ENCODE measurements at places on chromosomes 3 and 15.

DNA sequence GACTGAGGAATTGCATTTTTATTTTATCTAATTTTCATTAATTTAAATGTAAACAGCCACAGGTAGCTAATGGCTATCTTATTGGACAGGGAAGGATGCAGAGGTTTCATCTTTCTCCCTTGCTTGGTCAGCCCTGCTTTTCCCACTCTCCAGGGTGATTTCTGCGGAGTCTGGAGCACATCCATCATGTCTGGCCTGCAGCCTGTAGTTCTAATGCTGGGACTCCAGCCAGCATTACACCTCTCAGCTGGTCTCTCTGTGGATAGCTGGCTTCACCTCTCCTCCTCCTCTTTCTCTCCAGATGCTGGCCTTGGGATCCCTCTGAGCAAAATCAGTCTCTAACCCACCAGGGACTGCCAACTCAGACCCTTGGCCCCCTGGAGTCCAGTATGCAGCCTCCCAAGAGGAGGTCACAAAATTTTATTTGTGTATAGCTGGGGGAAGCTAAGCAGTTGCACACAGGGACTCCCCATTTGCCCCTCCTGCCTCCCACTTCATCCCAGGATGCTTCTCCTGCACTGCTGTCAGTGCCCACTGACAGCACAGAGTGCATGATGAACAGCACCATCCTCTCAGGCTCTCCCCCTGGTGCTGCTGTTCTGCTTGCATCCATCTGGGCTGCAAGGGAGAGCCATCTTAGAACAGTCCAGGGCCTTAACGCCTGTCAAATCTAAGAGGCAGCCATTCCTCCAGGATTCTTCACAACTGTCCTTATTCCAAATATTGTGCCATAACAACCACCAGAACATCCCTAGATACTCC is 1.7 kb downstream of the BFSP2 start:
- no peak for DNase-seq

GRCh38 chr3:141901914-141902313 is 25.5 kb downstream of the ATP1B3 start:
- no peak for DNase-seq

DNA sequence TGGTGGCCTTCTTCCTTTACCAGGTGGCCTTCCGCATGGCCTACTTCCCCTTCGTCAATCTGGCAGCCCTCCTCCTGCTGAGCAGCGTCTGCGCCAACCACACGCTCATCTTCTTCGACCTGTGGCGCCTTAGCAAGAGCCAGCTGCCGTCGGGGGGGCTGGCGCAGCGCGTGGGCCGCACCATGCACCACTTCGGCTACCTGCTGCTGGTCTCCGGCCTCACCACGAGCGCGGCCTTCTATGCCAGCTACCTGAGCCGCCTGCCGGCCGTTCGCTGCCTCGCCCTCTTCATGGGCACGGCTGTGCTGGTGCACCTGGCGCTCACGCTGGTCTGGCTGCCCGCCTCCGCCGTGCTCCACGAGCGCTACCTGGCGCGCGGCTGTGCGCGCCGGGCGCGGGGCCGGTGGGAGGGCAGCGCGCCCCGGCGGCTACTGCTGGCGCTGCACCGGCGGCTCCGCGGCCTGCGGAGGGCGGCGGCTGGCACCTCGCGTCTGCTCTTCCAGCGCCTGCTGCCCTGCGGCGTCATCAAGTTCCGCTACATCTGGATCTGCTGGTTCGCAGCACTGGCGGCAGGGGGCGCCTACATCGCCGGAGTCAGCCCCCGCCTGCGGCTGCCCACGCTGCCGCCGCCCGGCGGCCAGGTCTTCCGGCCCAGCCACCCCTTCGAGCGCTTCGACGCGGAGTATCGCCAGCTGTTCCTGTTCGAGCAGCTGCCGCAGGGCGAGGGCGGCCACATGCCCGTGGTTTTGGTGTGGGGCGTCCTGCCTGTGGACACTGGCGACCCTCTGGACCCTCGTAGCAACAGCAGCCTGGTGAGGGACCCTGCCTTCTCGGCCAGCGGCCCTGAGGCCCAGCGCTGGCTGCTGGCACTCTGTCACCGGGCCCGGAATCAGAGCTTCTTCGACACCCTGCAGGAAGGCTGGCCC is 9.9 kb downstream of the DISP2 start:
- peak; percentile 73 for DNase-seq

DNA sequence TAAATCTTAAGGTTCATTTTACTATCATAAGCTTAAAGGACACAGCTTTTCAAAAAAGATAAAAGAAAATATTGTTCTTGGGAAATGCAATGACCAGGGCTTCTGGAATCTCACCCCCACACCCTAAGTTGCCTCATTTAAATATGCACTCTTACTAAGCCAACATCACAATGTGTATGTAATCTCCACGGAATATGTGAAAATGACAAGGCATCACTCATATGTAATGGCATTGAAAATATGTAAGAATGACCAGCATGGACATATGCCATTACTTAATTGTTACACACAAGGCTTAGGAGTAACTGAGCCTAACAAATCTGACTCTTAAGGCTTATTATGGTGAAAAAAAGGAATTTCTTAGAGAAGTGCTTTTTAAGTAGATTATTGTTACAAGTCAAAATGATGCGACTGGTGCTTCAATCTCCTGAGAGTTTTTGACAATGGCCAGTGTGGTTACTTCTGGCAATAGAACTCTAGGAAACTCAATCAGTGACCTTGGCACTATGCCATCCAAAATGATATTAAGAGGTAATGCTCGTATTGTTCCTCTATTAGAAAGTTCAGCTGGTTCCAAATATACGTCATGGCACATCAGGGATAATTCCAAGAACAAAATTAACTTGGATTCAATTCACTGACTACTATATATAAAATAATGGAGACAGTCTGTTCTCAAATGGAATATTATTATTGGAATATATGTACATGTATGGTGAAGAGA is 290.0 kb upstream of the PLSCR5 start:
- no peak for DNase-seq

DNA sequence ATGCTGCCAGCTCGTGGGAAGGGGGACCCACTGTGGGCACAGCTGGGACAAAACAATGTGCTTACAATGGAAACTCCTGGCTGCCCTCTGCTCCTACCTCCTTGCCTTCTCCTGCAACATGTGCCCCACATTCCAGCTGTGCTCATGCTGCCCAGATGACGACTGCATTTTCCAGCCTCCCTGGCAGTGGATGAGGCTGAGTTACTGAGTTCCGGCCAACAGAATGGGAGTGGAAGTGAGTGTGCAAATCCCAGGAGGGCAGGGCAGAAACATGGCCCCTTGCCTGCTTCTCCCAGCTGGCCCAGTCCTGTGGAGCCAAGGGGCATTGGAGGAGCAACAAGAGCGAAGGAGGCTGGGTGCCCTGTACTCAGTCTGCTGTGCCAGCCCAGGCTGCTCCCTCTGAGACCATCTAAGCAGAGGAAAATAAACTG is 17.1 kb downstream of the KLF15 start:
- no peak for DNase-seq

GRCh38 chr15:96135166-96136093 is 195.1 kb upstream of the NR2F2 start:
- no peak for DNase-seq

DNA sequence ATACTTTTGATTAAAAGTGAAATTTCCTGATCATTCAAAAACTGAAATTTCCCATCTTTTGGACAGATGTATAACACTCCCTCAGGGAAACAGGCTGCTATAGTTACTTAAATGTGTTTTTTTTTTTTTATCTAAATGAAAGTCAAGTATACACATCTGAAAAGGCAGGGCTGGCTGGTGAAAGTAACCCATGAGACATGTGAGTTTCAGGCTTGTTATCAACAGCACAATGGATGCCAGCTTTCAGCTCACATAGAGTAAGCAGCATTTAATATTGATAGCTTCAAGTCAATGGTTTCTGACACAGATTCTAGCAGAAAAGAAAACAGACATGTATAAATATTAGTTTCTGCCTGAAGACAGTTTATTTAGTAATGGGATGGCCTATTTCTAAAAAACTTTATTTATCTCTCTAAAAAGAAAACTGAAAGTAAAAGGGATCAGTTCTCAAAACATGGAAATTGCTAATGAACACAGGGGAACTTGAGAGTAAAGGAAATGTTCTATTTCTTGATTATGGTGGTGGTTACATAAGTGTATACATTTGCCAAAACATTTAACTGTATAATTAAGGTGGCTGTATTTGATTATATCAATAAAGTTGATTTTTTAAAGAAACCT is 89.7 kb upstream of the CMC1 start:
- no peak for DNase-seq

DNA sequence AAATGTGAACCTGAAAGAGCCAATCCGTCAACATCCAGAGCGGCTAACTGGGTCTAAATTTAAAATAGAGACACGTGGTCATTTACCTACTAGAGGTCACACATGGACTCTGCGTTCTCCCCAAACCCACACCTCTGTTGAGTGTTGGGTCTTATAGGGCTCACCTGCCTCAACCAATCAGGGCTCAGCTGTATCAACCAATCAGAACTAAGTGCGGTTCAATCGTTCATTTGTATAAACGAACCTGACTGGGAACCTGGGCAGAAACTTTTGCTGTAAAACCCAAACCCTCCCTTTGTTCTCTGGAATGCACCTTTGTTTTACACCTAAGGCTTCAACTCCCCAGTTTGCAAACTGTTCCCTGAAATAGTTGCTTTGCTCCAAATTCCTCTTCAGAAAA is 8.9 kb downstream of the DNAAF4 start:
- no peak for DNase-seq

GRCh38 chr15:50164458-50164857 is 17.5 kb upstream of the SLC27A2 start:
- no peak for DNase-seq

DNA sequence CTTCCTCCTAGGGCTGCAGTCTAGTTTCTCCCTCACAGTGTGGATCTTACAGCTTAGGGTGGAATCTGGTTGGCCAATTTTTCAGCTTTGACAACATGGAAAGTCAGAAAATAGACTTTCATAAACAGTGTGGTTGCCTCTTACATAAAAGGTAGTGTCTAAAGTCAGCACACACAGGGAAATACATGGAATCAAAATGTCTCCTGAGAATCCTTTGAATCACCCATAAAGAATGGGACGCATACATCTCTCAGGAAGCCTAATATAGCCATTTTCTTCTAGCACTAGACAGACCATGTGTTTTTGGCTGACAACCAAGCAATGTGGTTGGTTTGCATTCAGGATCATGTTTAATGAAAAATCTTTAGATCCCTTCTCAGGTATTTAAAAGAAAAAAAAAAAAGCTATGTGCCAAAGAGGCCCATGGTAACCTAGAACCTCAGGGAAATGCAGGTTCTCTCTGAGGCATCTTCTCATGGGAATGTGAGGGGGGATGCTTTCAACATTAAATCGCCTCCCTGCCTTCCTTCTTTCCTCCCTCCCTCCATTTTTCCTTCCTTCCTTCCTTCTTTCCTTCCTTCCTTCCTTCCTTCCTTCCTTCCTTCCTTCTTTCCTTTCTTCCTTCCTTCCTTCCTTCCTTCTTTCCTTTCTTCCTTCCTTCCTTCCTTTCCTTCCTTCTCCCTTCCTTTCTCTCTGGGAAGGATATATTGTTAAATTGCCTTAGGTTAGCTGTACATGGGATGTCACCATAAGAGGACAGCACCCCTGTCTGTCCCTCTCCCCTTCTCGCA is 34.3 kb upstream of the ZBTB38 start:
- no peak for DNase-seq

DNA sequence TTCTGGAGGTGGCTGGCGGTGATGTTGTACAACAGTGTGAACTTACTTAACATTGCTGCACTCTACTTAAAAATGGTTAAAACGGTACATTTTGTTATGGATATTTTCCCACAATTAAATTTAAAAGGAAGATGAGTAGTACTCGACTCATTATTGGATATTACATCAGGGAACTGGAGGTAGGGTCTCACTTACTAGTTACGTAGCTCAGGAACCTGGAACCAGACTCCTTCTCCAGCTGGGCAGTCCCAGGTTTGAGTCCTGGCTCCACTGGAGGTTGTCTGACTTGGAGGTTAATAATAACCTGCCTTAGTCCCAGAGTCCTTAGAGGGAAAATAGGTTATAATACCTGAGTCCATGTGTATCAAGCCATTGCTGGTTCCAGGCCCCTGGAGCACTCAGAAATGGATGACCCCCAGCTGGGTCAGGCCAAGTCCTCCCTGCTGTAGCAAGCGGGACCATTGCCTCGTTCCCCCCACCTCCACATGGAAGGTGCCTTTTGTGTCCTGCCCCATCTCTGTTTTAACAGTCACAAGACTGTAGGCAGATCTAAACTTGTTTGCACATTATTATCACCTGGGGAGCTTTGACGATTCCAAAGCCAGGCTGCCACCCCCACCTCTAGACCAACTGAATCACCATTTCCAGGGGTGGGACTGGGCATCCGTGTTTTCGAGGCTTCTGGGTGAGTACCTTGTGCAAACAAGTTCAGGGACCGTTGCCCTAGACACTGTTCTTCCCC is 126.6 kb downstream of the IGF1R start:
- DNase-seq, result no peak

GRCh38 chr3:140553591-140553990 is 124.3 kb upstream of the TRIM42 start:
- no peak for DNase-seq

DNA sequence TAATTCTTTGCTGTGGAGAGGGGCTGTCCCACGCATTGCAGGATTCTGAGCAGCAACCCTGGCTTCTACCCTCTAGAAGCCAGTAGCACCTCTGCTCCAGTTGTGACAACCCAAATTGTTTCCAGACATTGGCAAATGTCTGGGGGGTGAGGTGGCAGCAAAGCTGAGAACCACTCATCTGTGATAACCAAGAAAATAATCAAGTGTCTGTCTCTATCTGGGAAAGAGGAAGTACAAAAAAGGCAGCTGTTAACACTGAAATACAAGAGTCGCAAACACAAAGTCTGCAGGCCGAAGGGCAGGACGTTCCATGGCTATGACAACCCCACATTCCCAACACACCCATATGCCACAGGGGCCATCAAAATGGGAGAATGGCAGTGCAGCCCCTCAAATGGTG is 42.2 kb upstream of the GNB5 start:
- DNase-seq, result no peak

DNA sequence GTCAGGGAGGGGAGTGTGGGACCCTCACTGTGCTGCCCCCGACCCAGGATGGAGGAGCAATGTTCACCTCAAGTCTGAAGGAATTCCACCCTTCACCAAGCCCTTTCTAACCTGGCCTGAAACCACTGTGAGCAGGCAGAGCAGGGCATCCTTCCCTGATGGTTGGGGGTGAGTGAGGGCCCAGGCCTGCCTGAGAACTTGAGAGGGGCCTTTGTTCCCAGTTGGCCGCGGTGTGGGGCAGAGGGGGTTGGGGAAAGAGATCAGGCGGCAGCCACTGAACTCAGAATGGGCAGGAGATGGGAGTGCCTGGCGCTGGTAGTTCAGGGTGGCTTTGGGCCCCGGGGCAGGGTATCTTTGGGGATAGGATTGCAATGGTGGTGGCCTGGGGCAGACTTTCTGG is 103.5 kb upstream of the RPL32 start:
- no peak for DNase-seq

DNA sequence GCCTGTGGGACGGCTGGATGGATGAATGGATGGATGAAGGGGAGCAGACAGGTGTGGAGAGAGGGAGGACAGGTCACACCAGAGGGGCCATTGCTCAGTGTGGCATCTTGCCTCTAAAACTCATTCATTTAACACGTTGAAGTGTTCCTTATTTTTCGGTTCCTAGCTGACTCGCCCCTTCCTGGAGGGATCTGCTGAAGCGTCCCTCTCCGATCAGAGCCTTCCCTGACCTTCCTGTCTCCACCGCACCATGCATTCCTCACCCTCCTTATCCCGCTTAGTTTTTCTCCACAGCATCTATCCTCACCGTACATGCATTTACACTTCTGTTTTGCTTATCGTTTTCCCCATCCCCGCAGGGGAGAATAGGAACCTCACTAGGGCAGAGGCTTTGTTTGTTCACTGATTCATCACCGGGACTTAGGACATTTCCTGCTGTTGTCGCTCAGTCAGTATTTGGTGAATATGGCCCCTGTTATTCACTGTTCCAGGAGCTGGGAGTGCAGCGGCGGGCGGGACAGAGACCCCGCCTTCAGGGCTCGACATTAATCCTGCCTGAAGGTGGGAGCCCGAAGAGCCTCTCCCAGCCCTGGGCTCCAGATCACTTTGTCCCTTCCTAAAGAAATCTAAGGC is 32.0 kb downstream of the FOXL2 start:
- no peak for DNase-seq
